Stimulated activated CD4-positive, alpha-beta T cell treated with anti-CD3 and anti-CD28 coated beads, Interleukin-15, amount 100 ng/mL, for 1 hour (primary cell): ENCODE measurements at places on chromosomes 11 and 22.

DNA sequence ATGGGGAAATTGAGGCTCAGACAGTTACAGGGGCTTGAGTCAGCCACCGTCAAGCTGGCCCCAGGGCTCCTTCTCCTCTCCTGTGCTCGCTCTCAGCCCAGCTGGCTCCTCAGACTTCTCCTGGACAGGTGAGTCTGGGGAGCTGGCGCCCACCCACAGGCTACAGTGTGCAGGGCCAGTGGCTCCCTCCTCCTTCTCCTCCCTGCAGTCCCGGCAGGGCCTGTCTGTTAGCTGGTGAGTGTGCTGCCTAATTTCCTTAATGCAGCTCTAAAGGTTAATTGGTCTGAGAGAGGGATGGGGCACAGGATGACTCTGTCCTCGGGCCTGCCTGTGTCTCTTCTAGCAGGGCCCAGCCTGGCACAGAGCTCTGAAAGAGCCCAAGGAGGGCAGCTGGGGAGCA is 31.7 kb downstream of the LMO1 start:
- no peak for DNase-seq

- no peak for DNase-seq
Observed at GRCh38 chr22:27400811-27401210, 400.7 kb downstream of the MN1 start.

DNA sequence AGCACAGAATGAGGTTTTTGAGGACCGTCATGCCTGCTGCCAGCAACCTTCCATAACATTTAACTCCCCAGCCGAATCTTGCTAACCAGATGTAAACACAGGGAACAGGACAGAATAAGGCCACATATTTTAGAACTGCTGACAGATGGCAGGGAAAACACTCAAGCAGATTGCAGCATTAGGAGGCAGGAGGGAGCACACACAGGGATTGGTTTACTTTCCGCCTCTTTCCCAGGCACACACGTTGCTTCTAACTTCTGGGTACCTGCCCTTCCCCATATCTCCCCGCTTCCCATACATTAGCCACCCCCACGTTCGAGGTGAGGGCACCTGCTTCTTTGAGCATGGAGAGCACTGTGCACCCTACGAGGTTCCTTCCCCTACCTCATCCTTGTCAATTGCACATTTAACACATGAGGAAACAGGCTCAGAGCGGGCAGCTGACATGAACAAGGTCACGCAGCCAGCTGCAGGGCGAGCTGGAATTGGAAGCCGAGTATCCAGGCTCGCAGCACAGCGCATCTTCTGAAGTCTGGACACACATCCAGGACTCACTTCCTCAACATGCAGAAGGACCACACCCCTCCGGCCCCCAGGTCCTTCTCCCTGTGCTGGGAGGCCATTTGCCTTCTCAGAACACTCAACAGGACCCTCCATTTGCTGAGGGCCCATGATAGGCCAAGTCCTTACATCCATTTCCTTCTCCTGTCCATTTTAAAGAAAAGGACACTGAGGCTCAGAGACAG is 18.7 kb downstream of the ASPHD2 start:
- DNase-seq, result no peak

DNA sequence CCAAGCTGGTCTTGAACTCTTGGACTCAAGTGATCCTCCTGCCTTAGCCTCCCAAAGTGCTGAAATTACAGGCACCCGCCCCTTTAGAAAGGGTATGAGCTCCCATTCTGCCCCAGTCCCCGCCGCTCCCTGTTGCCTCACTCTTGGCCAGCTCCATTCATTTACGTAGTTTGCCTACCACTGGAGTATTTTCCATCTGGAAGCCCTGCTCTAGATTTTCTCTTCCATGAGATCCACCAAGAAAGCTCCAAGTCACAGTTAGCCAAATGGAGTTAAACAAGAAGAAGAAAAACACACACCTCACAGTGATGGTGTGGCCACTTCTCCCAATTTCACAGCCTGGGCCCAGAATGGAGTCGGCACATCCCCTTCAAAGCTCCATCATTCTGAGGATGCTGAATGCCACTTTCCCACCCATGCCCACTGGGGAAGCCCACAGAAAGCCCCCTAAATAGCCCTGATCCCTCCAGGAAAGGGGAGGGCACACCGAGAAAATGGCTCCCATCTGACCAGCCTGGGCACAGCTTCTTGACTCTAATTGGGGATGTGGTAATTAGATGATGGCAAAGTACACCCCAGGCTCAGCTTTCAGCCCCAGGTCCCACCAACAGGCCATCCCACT is 381.2 kb downstream of the MN1 start:
- no peak for DNase-seq

DNA sequence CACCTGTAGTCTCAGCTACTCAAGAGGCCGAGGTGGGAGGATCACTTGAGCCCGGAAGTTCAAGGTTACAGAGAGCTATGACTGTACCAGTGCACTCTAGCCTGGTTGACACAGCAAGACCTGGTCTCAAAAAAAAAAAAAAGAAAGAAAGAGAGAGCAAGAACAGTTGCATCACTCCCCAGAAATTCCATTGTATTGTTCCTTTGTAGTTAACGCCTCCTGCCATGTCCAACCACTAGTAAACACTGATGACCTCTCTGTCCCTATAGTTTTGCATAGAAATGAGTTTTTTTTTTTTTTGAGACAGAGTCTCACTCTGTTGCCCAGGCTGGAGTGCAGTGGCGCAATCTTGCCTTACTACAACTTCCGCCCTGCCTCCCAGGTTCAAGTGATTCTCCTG is 10.8 kb downstream of the PATL1 start:
- no peak for DNase-seq

DNA sequence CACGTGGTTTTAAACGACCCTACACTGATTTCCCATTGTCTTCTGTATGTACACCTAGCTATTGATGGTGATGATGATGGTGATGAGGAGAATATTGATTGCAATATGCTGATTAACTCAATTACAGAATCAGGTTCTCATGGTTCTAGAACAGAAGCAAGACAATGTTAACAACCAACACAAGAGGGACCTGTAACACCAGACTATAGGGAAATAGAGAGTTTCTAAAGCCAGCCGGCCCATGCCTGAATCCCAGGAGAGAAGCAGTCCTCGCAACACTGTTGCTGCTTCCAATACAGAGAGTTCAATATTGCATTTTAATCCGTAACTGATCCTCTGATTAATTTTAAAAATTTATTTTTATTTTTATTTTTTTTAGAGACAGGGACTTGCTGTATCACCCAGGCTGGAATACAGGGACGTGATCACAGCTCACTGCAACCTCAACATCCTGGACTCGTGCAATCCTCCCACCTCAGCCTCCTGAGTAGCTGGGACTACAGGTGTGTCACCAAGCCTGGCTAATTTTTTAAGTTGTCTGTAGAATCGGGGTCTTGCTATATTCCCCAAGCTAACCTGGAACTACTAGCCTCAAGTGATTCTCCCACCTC is 22.2 kb upstream of the UBASH3B start:
- DNase-seq, result no peak

DNA sequence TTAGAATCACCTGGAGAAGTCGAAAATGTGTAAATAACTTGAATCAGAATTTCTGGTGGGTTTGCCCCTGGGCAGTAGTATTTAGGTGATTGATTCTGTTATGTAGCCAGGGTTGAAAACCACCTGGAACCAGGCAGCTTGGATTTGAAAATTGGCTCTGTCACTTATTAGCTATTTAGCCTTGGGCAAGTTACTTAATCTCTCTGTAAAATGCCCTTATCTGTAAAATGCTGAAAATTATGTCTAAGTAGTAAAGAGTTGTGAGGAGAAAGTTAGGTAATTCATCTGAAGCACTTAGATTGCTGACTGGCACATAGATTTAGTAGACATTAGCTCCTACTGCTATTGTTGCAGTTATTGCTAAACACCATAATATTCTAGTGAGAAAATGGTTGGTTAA is 49.3 kb downstream of the PPME1 start:
- DNase-seq, result no peak

- DNase-seq, result no peak
Observed at GRCh38 chr11:93512073-93512475, 31.1 kb downstream of the SMCO4 start.

DNA sequence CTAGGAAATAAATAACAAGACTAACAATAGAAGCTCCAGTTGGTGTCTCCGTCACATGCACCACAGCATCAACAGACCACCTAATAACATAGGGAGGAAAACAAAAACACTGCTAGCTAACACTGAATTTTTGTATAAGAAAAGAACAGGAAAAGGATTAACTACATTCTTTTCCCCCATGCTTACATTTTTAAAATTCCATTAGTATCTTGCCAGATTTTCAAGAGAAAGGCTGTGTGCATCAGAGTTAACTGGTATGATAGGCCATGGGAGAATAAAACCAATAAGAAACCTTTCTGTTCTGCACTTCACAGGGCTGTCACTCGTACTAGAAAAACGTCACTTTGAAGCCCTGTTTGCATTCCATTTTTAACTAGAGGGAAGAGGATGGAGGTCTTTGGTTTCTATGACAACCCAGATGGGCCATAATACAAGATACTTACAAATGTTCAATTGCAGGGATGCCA is 79.0 kb downstream of the LARGE2 start:
- no peak for DNase-seq

- DNase-seq, result no peak
Observed at GRCh38 chr11:2473361-2474058, 28.7 kb downstream of the KCNQ1 start.

GRCh38 chr11:115598257-115598901 is 94.2 kb upstream of the CADM1 start:
- no peak for DNase-seq

DNA sequence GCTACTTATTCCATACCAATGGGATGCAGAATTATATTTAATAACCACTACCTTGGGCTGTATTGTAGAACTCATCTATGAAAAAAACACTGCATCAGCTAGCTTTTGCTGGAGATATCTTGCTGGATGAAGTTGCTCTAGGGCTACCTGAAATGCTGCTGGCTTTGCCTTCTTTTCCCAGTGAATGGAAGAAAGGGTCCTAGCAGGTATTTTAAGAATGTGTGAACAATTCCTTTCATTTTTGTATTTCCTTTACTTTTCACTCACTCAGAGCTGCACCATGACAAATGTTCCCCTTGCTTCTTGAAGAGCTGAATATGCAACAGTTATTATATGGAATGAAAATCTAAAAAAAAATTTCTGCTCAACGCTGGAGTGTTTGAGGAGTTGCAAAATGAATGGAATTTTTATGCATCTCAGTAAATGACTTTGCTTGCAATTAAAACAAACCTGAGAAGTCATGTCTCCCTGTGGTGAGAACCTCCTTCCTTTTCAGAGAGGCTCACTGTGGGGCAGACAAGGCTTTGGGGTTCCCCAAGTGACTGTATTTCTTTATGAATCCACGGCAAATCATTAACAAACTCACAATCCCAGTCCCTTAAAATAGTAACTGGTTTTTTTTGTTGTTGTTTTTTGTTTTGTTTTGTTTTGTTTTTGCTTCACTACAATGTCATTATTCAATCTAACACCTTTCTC is 566.8 kb upstream of the KIRREL3 start:
- no peak for DNase-seq

- DNase-seq, result no peak
Observed at GRCh38 chr11:130420478-130421198, 7.8 kb downstream of the ADAMTS8 start.

- no peak for DNase-seq
Observed at GRCh38 chr11:45459491-45459890, 173.3 kb upstream of the SYT13 start.

DNA sequence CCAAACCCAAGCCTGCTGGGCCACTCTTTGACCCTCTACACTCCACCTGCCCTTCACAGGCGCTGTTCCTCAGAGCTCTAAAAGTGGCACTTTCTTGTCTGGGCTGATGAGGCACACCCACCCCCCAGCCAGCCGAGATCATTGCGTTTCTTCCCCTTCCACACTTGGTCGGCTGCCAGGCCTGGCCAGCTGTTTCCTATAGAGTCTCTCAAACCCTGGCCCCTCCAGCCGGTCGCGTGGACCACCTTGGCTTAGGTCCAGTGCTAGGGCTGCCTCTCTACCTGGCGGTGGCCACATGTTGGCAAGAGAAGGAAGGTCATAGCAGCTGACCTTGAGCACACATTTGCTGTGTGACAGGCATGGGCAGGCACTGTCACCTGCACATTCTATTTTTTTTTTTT is 60.6 kb downstream of the PPP6R2 start:
- DNase-seq, result no peak

GRCh38 chr11:9049959-9050358 is 41.4 kb downstream of the SCUBE2 start:
- DNase-seq, result no peak

DNA sequence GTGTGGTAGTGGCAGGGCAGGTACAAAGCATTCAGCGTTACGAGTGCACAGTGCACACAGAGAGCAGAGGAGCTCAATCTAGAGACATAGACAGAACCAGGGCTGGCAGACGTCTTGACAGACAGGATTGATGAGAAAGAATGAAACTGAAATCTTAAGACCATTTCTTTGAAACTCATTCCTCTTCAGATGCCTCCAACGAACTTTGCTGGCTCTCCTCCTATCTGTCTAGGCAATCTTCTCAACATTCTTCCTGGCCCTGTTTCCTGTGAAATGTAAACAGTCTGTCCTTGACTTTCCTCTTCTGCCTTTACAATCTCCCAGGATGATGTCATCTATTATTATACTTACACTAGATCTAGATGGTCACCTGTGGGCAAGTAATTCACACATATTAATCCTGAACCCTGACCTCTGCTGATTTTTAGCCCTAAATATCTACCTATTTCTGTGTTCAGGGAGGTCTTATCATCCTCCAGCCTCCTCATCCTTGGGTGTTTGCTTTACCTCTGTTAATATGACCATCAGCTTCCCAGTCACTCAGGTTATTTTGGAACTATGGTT is 119.5 kb downstream of the ENTHD1 start:
- DNase-seq, result no peak

DNA sequence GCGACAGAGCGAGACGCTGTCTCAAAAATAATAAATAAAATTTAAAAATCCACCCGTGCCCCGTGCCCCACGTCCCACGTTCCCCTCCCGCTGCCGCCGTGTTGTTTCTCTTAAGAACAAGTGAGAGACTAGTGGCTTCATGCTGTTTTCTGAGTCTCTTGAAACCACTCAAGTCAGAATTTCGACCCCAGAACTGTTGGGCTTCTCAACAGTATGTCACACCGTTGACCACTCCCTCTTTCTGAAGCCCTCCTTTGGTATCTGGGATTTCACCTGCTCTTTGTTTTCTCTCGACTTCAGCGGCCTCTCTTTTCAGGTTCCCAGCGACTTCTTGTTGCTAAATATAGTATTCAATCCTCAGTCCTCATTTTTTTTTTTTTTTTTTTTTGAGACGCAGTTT is 974 bp downstream of the PPIL2 start:
- no peak for DNase-seq

DNA sequence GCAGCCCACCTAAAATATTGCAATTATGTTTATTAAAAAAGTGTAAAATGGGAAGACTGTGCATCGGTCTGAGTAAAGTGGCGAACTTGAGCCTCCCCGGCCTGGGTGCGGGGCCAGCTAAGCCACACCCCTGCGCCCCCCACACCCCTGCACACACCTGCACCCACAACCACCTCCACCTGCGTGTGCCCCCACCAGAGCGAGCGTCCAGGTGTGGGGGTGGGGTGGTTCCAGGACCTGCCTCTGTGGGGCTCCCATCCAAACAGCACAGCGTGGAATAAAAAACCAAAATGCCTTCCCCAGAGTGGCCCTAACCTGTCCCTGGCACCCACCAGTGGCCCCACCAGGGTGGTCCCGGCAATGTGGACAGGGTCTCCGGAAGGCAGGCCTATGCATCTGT is 30.1 kb upstream of the CARS1 start:
- DNase-seq, result no peak

- DNase-seq, result no peak
Observed at GRCh38 chr11:94342250-94342649, 37.9 kb downstream of the IZUMO1R start.

GRCh38 chr11:121575250-121575962 is 122.6 kb upstream of the SORL1-AS1 start:
- DNase-seq, result no peak
